Colonic mucosa (tissue), 4 donors: ENCODE measurements at places on chromosomes 4 and X.

DNA sequence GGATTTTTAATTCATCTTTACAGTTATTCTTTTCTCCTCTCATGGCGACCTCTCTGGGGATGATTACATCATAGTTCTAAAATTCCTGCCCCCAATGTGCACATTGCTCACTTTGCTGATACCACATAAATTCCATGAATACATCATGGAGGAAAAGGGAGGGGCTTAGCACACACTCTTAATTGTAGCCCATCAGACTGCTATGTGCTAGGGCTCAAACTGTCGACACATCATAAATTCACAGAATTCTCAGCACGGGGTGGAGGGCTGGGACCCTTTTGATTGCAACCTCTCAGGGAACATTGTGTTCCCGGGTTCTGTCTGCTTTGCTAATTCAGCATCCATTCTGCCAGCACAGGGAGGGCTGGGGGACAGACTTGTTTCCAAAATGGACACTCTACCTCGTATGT lies 592.9 kb downstream of the BCOR start:
- DNase-seq, result no peak

GRCh38 chr4:153731239-153731638 lies 28.6 kb downstream of the RNF175 start:
- DNase-seq, result no peak

GRCh38 chr4:77631276-77631675 lies 25.7 kb downstream of the CXCL13 start:
- DNase-seq, result peak; percentile 86

DNA sequence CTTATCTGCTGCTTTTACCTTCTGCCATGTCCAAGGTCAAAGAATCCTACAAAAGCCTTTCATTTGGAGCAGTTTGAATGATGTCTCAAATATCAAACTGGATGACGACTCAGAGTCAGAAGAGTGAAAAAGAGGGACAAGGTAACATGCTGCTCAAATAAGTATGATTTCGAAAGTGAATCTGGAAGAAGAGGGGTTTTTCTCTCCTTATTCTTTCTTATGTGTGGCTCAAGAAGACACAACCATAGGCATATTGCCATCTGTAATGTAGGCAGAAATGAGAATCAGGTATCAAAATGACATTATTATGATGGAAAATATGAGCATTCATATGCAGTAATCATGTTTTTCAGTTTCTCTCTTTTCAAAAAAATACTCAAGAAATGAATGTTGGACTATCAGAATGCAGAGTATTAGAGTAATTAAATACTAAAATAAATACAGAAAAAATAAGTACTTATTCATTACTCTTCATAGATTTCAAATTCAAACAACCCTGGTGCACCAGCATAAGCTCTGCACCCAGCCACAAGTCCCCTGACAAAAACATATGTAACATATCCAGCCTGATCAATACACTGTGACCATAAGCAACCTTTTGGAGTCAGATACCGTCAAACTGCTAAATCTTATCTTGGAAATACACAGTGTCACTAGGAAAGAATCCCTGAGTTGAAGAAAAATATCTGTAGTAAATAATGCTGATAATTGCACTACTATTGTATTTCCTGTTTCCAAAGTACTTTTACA lies 468.6 kb downstream of the INPP4B start:
- DNase-seq, result no peak

DNA sequence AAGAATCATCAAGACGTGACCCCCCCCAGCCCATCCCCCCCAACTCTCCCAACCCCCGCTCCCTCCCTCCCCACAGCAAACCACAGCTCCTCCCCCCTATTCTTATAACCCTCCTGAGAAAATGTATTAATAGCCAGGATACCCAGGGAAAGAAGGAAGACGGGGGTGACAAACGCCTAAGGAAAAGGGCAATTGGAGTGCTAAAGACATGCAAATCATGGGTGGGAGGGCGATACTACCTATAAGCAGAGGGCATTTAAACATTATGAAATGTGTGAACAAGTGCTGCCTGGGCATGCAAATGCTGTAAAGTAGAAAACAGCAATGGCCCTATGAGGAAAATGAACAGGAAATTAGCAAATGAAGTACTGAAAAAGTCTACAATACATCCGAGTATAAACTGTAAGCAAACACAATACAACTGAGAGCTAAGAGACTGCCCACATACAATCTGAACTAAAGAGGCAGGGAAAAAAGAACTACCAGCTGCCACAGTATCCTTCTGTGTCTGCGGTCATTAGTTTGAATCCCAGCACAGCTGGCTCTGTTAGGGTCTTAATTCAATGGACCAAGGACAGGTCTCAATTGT lies 2.4 kb downstream of the CXXC4 start:
- peak; percentile 23 for DNase-seq

DNA sequence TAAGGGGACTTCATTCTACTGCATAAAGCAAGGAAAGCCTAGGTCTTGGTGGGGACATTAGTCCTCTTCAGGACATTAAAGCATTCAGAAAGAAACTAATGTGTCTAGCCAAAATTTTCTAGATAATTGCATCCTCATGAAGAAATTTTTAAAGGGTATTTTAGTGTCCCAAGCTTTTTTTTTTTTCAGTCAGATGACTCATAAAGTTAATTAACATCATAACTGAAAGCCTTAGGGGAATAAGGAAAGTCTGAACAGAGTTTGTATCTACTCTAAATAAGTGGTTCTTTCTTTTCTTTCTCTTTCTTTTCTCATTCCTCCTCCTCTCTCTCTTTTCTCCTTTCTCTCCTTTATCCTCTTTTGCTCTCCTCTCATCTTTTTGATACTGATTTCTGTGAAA lies 202.4 kb downstream of the ADAMTS3 start:
- no peak for DNase-seq

GRCh38 chr4:176193126-176193525 lies 2.3 kb downstream of the SPATA4 start:
- no peak for DNase-seq

DNA sequence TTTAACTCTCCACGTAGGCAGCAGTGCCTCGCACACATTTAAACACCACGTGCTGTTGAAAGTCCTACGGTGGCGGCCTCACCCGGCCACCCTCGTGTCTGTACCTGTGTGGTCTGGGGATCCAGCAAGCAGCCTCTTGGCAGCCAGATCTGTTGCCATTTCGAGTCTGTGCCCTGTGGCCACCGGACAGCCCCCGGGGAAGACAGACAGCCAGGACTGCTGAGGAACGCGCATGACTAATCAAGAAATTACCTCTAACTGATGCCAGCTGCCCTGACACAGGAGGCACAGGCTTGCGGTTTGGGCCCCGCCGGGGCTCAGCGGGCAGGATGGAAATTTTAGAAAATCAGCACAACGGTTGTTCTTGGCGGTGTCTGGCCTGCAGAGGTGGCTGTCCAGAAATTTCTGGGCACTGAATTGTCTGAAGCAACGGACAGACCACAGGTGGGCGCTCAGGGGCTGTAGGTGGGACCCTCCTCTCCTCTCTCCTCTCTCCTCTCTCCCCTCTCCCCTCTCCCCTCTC lies 15.6 kb upstream of the ASMTL start:
- peak; percentile 21 for DNase-seq

DNA sequence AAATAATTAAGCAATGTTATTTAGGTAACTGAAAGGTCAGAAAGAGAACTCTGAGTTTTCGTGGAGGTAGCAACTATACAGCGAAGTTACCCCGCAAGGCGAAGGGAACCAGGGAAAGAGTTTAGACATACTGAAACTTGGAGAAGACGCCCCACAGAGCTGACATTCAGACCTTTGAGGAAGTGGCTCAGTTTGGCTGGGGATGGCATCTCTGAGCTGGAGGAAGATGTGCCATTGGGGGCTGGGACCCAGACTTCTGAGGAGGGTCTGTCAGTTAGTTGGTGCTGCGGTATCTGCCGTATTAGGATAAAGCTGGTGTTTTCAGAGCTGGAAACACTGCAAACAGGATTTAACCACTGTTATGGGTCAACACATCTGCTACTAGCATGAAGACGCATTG lies 156.6 kb downstream of the ANKRD50 start:
- no peak for DNase-seq

- DNase-seq, result peak; percentile 71
Measured at GRCh38 chr4:38856524-38857337, at the start of gene TLR6. TLR6 (minus strand) TSS chr4:38856817; CDS start chr4:38829473, 27,344 bp downstream.

GRCh38 chr4:107472265-107472948 lies 247.6 kb downstream of the PAPSS1 start:
- no peak for DNase-seq

DNA sequence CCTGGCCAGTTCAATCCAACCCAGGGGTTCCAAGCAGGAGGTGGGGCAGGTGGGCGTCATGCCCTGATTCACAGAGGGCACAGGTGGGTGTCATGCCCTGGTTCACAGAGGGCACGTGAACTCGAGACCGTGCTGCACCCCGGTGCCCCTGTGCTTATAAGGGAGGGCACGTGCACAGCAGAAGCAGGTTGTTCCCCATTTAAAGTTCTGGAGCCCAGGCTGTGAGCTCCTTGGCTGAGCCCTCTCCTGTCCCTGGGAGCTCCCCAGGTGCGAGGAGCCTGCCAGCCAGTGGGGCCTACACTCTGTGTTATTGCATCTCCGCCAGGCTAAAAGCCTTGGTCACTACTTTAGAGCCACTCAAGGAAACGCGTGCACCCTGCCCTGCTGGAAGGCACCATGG lies 3.2 kb upstream of the CPZ start:
- no peak for DNase-seq

DNA sequence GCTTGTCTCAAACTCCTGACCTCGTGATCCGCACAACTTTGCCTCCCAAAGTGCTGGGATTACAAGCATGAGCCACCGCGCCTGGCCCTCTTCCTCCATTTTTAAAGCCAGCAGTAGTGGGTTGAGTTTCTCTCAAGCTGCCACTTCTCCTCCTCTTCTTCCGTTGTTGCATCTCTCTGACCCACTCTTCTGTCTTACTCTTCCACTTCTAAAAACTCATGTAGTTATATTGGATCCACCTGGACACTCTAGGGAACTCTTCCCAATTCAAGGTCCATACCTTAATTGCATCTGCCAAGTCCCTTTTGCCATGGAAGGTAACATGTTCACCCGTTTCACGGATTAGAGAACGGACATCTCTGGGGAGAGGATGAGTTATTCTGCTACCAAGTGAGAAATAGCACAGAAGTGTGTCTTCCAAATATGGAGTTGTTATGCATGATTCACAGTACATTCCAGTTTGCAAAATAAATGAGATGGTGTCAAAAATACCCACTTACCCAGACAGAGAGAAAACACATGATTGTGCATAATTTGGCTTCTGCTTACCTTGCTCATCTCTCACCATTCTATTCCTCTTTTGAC lies 51.8 kb downstream of the GBA3 start:
- DNase-seq, result no peak

DNA sequence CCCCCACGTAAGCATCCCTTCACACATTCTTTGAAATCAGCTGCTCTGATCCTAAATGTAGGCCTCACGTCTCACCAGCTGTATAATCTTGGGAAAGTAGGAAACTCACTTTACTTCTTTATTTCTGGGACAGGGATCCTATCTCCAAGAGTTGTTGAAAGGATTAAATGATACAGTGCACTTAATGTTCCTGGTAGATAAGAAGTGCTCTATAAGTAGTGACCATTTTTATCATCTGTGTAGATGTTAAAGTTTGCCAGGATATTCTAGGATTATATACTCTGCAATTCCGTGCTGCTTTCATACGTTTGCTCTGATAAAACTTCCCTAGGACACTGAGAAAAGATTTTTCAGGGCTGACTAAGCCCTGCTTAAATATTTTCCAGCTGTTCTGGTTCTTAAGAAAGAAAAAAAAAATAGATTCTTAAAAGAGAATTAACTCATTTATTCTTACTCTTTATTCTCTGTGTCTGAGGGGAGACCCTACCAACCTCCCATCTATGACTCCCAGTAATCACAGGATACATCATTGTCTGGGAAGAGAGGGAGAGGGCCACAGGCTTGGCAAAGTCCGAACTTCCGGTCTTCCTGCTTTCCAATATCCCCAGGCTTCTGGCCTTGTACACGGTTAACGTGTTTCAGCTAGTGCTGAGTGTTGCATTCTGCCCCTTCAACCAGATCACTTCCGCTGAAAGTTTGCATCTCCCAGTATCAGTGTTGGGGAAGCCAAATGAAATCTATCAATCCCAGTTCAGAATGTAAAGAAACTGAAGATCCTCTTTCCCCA lies 269.2 kb downstream of the TRIML1 start:
- no peak for DNase-seq

GRCh38 chr4:75255261-75255660 lies 258.9 kb downstream of the RCHY1 start:
- no peak for DNase-seq

- DNase-seq, result no peak
Measured at GRCh38 chrX:98962996-98963395, 1447.1 kb downstream of the PCDH19 start.

DNA sequence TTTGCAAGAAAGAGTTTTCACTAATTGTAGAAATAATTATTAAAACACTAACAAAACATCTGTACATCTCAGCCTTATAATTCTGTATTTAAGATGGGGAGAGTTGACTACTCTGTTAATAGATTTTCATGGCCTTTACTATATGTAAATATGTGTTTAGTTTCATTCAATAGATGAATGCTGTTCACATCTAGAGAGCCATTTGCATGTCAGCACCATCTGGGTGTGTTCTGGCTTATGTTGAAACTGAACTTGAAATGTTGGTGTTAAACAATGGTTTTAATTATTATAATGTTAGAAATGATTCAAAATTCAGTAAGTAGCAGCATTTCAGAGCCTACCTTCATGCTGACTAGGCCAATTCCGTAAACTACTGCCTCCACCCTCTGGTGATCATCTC lies 102.5 kb upstream of the ADAD1 start:
- DNase-seq, result no peak
